Naive thymus-derived CD4-positive, alpha-beta T cell (primary cell): ENCODE measurements at places on chromosomes 12 and 14.

GRCh38 chr12:6372403-6373003 is 2.9 kb downstream of the SCNN1A start:
- H3K4me1 ChIP-seq: no peaks in the 10 kb centered on the region
- H3K27me3 ChIP-seq: no peaks in the 10 kb centered on the region
- DNase-seq: no peak
- no peak overlapping the region for H3K27ac ChIP-seq

GRCh38 chr12:32809196-32809595 is 53.5 kb upstream of the YARS2 start:
- H3K4me3 ChIP-seq: no peak overlapping the region
- H3K36me3 ChIP-seq: no peaks in the 10 kb centered on the region
- no peaks in the 10 kb centered on the region for H3K27me3 ChIP-seq
- H3K4me1 ChIP-seq: no peaks in the 10 kb centered on the region
- DNase-seq: no peak

DNA sequence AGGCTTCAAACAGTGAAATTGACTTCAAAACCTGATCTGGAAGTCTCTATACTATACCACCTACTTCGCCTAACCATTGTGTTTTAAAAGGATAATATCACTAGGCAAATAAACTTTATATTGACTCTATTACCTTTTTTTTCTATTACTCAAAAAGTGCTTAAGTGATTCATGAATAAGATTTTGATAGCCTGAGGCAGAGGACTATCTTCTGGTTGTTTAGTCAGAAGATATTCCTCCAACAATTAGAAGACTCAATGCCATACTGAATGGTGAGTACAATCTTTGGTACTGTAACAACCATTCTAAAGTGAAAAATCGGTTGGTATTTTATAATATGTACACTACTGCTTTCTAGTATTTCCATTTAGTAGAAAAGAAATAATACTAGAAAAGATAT is 22.8 kb downstream of the SLC6A15 start:
- no peaks in the 10 kb centered on the region for H3K4me1 ChIP-seq
- no peaks in the 10 kb centered on the region for H3K27me3 ChIP-seq
- H3K36me3 ChIP-seq: no peaks in the 10 kb centered on the region
- H3K27ac ChIP-seq: no peak overlapping the region
- no peak overlapping the region for H3K4me3 ChIP-seq
- no peak for DNase-seq

GRCh38 chr12:73906757-73907156 is 630.9 kb upstream of the ATXN7L3B start:
- no peak overlapping the region for H3K27ac ChIP-seq
- no peaks in the 10 kb centered on the region for H3K4me1 ChIP-seq
- DNase-seq: no peak
- H3K27me3 ChIP-seq: no peaks in the 10 kb centered on the region
- no peak overlapping the region for H3K4me3 ChIP-seq

GRCh38 chr14:71583705-71584104 is 348.5 kb upstream of the RGS6 start:
- H3K27ac ChIP-seq: no peak overlapping the region
- H3K4me3 ChIP-seq: no peak overlapping the region
- H3K36me3 ChIP-seq: no peaks in the 10 kb centered on the region
- no peak for DNase-seq
- H3K4me1 ChIP-seq: no peaks in the 10 kb centered on the region

GRCh38 chr12:40632171-40632570 is 60.1 kb upstream of the CNTN1 start:
- no peaks in the 10 kb centered on the region for H3K4me1 ChIP-seq
- no peaks in the 10 kb centered on the region for H3K27me3 ChIP-seq
- DNase-seq: no peak
- no peaks in the 10 kb centered on the region for H3K36me3 ChIP-seq

GRCh38 chr12:104716172-104716571 is 241.9 kb downstream of the SLC41A2 start:
- no peak for DNase-seq
- peaks cover 21% of the 10 kb centered on the region for H3K4me1 ChIP-seq
- no peak overlapping the region for H3K4me3 ChIP-seq
- H3K27ac ChIP-seq: no peak overlapping the region

- no peaks in the 10 kb centered on the region for H3K27me3 ChIP-seq
- no peak overlapping the region for H3K4me3 ChIP-seq
- H3K4me1 ChIP-seq: peaks cover 22% of the 10 kb centered on the region
- H3K36me3 ChIP-seq: peaks cover 24% of the 10 kb centered on the region
Measured at GRCh38 chr12:108570743-108571608, 8.6 kb downstream of the ISCU start.

DNA sequence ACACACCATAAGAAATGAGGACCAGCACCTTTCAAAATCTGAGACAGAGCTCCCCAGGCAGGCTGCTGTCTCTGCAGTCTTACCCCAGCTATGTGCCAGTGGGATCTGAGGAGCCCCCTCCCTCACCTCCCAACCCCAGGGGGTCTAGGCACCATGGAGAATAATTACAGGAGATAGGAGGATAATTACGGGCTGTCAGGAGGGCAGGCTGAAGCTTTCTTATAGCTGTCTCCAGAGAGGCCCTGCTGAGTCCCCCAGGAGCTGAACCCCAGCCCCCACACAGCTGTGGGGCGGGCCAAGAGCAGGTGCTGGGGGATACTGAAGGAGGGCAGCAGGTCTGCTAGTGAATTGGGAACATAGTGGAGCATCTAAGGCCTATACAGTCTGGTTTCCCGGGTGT is 6.8 kb downstream of the CPNE6 start:
- H3K27ac ChIP-seq: no peak overlapping the region
- H3K36me3 ChIP-seq: no peaks in the 10 kb centered on the region
- no peak overlapping the region for H3K4me3 ChIP-seq
- no peaks in the 10 kb centered on the region for H3K27me3 ChIP-seq
- DNase-seq: no peak
- H3K4me1 ChIP-seq: peaks cover 7% of the 10 kb centered on the region

GRCh38 chr12:99005601-99006000 is 360.5 kb downstream of the APAF1 start:
- H3K27ac ChIP-seq: no peak overlapping the region
- no peak overlapping the region for H3K4me3 ChIP-seq
- no peak for DNase-seq
- no peaks in the 10 kb centered on the region for H3K36me3 ChIP-seq
- no peaks in the 10 kb centered on the region for H3K27me3 ChIP-seq
- no peaks in the 10 kb centered on the region for H3K4me1 ChIP-seq

GRCh38 chr12:67358781-67359338 is 89.7 kb downstream of the CAND1 start:
- no peak overlapping the region for H3K27ac ChIP-seq
- no peaks in the 10 kb centered on the region for H3K4me1 ChIP-seq
- no peaks in the 10 kb centered on the region for H3K36me3 ChIP-seq
- H3K27me3 ChIP-seq: no peaks in the 10 kb centered on the region
- no peak for DNase-seq

GRCh38 chr12:53493610-53494391 is 5.5 kb downstream of the MAP3K12 start:
- no peaks in the 10 kb centered on the region for H3K27me3 ChIP-seq
- DNase-seq: no peak
- H3K4me1 ChIP-seq: peaks cover 19% of the 10 kb centered on the region
- peak overlapping the region; percentile 82 for H3K4me3 ChIP-seq

DNA sequence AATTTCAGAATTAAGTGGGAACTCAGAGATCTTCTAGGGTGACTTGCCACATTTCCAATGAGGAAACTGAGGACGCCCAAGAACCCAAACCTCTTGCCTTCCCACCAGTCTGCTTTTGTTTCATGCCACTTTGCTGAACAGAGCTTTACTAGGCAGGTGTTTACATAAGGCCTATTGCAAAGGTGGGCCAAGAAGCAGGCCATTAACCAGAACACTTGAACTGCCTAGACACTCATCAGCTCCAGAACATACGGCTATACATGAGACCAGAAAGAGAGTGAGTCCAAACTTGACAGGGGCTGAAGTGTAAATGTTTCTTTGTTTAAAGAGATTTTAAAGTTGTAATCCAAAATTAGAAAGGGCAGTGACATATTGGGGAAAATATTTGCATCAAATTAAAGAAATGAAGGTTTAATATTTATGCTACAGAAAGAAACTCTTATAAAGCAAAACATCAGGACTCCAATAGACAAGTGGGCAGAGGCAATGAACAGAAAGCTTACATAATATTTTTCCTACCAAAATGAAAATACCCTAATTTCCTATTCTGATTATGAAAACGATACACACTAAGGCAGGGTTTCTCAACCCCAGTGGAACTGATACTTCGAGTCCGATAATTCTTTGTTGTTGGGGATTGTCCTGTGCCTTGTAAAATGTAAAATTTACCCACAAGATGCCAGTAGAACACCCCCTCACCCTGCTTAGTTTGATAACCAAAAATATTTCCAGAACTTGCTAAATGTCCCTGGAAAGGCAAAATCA is 11.7 kb downstream of the BATF start:
- H3K36me3 ChIP-seq: no peaks in the 10 kb centered on the region
- peak overlapping the region; percentile 43 for H3K27ac ChIP-seq
- no peaks in the 10 kb centered on the region for H3K4me1 ChIP-seq
- DNase-seq: no peak

DNA sequence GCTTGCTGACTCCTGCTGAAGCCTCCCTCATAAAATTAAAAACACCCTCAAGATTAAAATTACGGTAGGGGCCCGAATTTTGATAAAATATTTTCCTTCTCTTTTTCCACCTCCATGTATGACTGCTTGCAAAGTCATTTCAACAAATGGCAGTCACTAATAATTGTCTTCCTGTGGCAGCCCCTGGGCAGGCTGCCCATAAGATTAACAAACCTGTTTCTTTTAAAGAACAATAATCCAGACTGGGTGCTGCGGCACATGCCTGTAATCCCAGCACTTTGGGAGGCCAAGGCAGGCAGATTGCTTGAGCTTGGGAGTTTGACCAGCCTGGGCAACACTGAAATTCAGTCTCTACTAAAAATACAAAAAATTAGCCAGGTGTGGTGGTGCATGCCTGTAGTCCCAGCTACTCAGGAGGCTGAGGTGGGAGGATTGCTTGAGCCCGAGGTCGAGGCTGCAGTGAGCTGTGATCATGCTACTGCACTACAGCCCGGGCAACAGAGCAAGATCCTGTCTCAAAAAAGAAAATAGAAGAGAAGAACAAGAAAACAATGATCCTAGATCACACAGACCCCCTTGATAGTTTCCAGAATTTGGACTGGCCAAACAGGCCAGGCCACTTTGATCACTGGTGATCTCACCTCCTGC is 8.7 kb downstream of the SAV1 start:
- no peaks in the 10 kb centered on the region for H3K36me3 ChIP-seq
- no peak overlapping the region for H3K4me3 ChIP-seq
- no peaks in the 10 kb centered on the region for H3K27me3 ChIP-seq
- no peaks in the 10 kb centered on the region for H3K4me1 ChIP-seq
- H3K27ac ChIP-seq: no peak overlapping the region

DNA sequence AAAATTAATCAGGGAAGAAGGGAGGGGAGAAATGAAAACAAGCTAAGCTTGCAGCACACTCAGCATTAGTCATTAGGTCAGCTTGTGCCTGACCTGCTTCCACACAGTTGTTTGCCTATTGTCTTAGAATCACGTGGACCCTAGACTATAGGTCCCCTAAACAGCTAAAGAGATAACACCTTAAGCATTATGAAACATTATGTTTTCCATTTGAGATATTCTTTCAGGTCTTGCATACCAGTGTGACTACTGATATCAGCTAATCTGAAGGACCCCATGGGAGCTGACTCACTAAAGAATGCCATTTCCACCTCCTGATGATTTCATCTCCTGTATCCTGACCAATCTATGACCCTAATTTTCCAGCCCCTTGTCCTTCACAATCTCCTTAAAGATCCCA is 154.1 kb upstream of the FUT8 start:
- peaks cover 4% of the 10 kb centered on the region for H3K4me1 ChIP-seq
- H3K36me3 ChIP-seq: no peaks in the 10 kb centered on the region
- H3K27ac ChIP-seq: no peak overlapping the region
- H3K27me3 ChIP-seq: no peaks in the 10 kb centered on the region
